ENCODE measurements at places on chromosomes 7 and 10.

DNA sequence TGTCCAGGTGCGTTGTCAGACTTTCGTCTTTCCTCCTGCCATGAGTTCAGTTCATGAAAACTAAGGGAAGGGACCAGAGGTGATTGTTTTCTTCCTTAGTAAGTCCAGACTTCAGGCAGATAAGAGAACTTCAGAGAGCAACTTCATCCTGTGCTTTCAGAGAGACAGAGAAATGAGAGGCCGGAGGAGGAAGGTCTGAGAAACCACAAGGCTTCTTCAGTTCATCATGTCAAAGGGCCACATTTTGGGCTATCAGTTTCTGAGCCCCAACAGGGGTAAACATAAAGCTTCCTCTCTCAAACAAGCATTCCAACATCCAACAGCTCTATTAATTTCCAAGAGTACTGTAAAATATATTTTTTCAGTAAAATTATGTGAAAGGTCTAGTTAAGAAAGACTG, 668.4 kb upstream of the NRP1 start:
- no peak for DNase-seq

DNA sequence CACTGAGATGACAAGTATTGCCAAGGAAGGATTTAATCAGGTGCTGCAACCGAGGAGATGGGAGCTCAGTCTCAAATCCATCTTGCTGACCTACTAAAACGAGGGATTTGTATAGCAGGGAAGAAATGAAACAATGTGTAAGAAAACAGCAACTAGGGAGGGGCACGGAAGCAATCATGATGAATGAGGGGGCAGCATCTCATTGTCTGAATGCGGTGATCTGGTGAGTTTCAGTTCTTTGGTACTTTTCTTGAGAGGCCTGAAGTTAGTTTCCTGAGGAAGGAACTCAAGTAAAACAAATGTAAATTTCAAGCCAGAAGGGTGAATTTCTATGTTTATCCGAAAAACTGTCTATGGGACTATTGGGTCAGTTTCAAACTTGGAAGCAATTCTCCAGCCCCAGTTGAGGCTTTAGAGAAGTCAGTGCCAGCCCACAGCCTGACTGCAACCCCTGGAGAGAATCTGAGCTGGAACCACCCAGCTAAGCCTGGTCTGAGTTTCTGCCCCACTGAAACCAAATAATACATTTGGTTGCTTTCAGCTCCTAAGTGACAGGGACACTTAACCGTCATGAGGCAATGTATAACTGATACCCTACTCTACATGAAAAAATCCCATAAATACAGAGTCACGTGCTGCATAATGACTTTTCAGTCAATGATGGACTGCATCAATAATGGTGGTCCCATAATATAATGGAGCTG, 45.8 kb upstream of the TNS3 start:
- DNase-seq = no peak

DNA sequence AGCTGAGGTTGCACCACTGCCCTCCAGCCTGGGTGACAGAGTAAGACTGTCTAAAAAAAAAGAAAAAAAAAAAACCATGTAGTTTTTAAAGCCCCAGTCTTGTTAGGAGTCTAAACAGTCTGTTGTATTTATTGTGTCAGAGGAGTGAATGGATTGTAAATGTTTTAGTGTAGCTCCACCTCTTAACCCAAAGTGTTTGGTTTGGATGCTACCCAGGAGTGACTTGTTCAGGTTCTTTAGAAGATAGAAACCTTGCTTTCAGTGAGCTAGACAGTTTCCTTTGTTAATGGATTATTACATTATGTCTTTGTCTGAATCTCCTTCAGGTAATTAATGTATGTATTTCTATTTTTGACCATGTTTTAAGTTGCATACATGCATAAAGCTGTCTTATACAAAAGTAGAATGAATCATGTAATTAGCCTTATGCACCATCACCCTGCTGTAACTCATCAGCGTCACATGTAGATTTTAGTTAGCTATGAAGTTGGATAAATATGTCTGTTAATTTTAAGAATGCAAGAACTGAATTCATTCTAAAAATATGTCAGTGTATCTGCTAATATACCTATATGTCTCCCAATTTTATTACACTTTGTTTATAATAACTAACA, 97.7 kb downstream of the TAF3 start:
- DNase-seq = no peak

DNA sequence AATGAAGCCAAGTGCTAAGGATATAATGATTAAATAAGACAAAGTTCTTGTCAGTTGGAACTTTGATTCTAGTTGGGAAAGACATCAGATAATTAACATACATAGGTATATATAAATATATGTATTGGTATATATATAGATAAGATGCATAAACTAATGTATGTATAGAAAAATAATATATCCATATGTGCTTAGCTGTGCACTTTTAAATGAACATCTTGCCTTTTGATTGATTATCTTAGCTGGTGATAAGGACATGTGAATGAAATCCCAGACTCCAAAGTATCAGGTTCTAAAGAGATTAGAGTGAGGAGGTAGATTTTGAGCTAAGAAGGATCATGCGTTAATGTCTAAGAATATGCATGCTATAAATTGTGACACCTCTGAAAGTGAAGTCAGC, 357.6 kb downstream of the GFRA1 start:
- no peak for DNase-seq
